Progenitor cell of endocrine pancreas (in vitro differentiated cells): ENCODE measurements at places on chromosomes 12 and 14. TPM values are rescaled to one million over a fixed set of nuclear protein-coding genes. Genes with fewer than 3 reads are reported as not detected.

- no peaks in the 10 kb centered on the region for H3K4me1 ChIP-seq
- peaks cover 42% of the 10 kb centered on the region for H3K27me3 ChIP-seq
- H3K36me3 ChIP-seq: no peaks in the 10 kb centered on the region
These were observed at the start of gene KRT78 for GRCh38 chr12:52848661-52849255. TSS of gene KRT78 (minus strand) at chr12:52848994. CDS start at chr12:52848930, 64 bp downstream.

- no peak overlapping the region for H3K27ac ChIP-seq
- no peaks in the 10 kb centered on the region for H3K27me3 ChIP-seq
- H3K4me1 ChIP-seq: peaks cover 42% of the 10 kb centered on the region
- no peak overlapping the region for H3K4me3 ChIP-seq
- H3K36me3 ChIP-seq: no peaks in the 10 kb centered on the region
These were observed 399.6 kb downstream of the ZFP36L1 start for GRCh38 chr14:68393259-68393658.

- no peak overlapping the region for H3K27ac ChIP-seq
- no peak overlapping the region for H3K4me3 ChIP-seq
- no peak for DNase-seq
- H3K4me1 ChIP-seq: no peaks in the 10 kb centered on the region
- H3K27me3 ChIP-seq: no peaks in the 10 kb centered on the region
These were observed 90.0 kb downstream of the DHRS2 start for GRCh38 chr14:23725980-23726710.

- no peaks in the 10 kb centered on the region for H3K36me3 ChIP-seq
- no peak for DNase-seq
- no peak overlapping the region for H3K4me3 ChIP-seq
- H3K27ac ChIP-seq: no peak overlapping the region
These were observed 125.3 kb upstream of the NPAS3 start for GRCh38 chr14:32813401-32813800.

DNA sequence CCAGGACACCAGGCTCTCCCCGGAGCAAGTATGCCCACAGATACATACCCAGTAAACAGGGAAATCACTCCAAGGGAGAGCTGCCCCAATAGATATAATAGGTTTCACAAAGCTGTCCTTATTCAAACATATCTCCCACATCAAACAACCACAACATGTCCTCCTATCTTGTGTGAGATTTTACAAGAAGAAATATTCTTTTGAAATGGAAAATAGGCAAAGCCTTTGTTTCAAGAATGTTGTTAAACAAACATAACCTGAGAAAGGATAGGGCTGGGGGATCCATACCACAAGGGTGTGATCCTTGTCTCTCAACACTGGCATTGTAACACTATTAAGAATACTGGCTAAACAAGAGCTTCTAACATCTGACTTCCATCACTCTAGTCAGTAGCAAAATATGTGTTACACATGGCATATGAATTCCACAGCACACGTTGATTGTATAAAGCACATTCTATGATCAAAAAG is 32.9 kb downstream of the LGR5 start:
- no peak overlapping the region for H3K27ac ChIP-seq
- no peak for DNase-seq
- peaks cover 29% of the 10 kb centered on the region for H3K27me3 ChIP-seq
- H3K4me3 ChIP-seq: no peak overlapping the region
- peaks cover 3% of the 10 kb centered on the region for H3K4me1 ChIP-seq
- H3K36me3 ChIP-seq: no peaks in the 10 kb centered on the region

DNA sequence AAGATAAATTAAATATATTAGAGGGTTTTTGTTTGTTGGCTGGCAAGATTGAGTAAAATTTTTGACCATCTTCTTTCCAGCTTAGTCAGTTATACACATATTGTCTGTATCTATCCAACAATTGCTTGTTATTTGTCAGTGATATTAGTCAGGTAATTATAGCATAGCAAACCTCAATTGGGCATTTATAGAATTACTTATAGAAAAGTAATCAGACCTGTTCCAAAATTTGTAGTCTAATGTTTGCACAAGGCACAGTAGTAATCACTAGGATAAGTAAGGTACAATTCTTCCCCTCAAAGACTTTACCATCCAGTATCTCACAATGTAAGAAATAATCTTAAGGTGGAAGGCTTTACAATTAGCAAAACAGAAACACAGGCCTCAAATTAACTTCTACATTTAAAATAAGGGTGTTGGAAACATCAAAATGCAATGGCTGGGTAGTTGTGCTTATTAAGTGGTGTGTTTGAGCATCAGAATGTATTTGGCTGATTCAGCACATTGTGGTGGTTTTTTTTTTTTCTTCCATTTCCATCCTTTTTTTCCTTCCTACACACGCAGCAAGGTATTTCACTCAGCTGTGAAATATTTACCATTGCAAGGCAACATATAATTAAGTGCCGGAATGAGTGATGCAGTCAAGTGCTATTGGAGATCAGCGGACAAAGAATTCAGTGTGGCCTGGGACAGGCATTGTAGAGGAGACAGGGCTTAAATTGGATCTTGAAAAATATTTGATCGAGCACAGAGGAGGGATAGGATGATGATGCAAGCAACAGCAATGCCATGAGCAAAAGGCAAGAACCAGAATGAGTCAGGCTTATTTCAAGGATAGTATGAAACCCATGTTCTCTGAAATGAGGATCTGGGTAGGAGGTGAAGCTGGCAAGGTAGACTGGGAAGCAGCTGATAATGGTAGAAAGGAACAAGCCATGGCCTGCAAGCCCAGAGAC is 178.2 kb downstream of the AKAP6 start:
- H3K27ac ChIP-seq: no peak overlapping the region
- no peak overlapping the region for H3K4me3 ChIP-seq
- DNase-seq: no peak
- H3K27me3 ChIP-seq: no peaks in the 10 kb centered on the region

DNA sequence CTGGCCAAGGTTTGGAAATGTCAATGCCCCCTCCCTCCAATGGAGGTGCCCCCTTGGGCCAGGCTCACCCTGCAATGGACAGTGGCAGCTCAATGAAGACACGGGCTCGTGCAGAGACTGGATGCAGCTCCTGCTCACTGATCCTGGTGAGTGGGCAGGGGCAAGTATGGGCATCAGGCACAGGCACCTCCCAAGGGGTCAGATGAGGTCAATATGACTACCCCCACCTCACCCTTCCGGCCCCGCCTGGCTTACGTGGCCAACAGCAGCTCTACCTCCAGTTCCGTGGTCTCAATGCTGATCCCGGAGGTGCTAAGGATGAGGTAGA is 13.6 kb downstream of the ITGA7 start:
- no peaks in the 10 kb centered on the region for H3K4me1 ChIP-seq
- H3K36me3 ChIP-seq: no peaks in the 10 kb centered on the region
- no peak overlapping the region for H3K4me3 ChIP-seq
- no peak overlapping the region for H3K27ac ChIP-seq
- no peak for DNase-seq

- no peaks in the 10 kb centered on the region for H3K36me3 ChIP-seq
- DNase-seq: no peak
These were observed 4.8 kb upstream of the NINJ2 start for GRCh38 chr12:668090-668481.

DNA sequence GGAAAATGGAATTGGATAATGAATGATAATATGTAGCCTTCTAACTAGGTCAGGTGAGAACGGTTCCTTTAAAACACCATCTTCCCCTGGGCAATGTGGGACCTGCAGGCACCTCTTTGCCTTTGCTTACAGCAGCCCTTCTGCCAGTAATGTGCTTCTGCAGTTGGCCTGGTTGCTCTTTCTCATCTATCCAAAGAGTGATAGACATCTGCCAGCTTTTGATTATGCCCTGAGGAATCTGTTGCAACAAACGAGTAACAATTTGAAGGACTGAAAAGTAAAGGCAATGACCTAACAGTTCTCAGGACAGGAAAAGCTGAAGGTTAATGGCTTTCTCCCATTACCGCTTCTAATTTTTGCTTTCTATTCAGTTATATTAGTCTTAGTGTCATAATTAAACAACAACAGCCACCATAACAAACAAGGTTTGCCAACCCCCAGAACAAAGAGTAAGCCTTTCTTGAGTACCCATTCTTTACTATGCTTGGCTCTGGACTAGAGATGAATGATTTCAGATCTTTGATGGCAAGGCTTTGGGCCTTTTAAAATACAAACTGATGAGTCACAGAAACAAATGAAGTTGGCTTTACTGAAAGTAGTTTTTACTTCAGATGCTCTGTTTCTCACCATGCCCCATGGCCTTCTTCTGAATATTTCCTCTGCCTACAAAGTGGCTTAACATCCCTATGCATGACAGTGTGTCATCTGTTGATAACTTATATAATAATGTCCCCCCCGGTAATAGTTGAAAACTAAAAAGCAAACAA is 76.1 kb upstream of the KRR1 start:
- H3K27ac ChIP-seq: no peak overlapping the region
- DNase-seq: no peak
- no peaks in the 10 kb centered on the region for H3K36me3 ChIP-seq

GRCh38 chr14:67630938-67631337 is 11.2 kb downstream of the ARG2 start:
- no peaks in the 10 kb centered on the region for H3K4me1 ChIP-seq
- H3K27me3 ChIP-seq: no peaks in the 10 kb centered on the region
- H3K36me3 ChIP-seq: peaks cover 14% of the 10 kb centered on the region
- no peak overlapping the region for H3K27ac ChIP-seq
- DNase-seq: no peak
- H3K4me3 ChIP-seq: no peak overlapping the region

- H3K27ac ChIP-seq: no peak overlapping the region
- H3K27me3 ChIP-seq: no peaks in the 10 kb centered on the region
- H3K36me3 ChIP-seq: peaks cover 4% of the 10 kb centered on the region
These were observed 173.6 kb downstream of the SEC23A start for GRCh38 chr14:38929416-38929815.

GRCh38 chr12:4486049-4486699 is 40.6 kb upstream of the FGF6 start:
- no peak for DNase-seq
- H3K36me3 ChIP-seq: peaks cover 8% of the 10 kb centered on the region
- peaks cover 4% of the 10 kb centered on the region for H3K27me3 ChIP-seq
- peaks cover 2% of the 10 kb centered on the region for H3K4me1 ChIP-seq
- H3K4me3 ChIP-seq: no peak overlapping the region
- H3K27ac ChIP-seq: no peak overlapping the region

GRCh38 chr14:89186856-89187376 is 230.1 kb downstream of the FOXN3 start:
- no peak overlapping the region for H3K4me3 ChIP-seq
- H3K27me3 ChIP-seq: peaks cover 9% of the 10 kb centered on the region
- H3K4me1 ChIP-seq: no peaks in the 10 kb centered on the region
- no peak overlapping the region for H3K27ac ChIP-seq
- H3K36me3 ChIP-seq: no peaks in the 10 kb centered on the region

DNA sequence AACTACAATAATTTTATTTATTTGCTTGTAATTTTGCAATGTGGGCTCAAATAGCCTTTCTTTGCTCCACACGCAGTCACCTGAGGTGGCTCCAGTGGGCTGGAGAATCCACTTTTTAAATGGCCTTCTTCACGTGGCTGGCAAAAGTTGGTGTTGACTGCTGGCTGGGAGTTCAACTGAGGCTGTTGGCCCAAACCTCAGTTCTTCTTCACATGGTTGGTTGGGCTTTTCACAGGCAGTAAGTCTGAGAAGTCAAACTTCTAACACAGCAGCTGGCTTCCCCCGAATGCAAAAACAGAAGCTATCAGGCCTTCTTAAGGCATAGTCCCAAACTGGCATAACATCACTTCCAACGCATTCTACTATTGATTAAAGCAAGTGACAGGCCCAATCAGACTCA is 2.1 kb upstream of the OXA1L start:
- H3K4me1 ChIP-seq: peaks cover 17% of the 10 kb centered on the region
- H3K27ac ChIP-seq: no peak overlapping the region
- no peaks in the 10 kb centered on the region for H3K27me3 ChIP-seq
- no peak overlapping the region for H3K4me3 ChIP-seq
- no peak for DNase-seq

CACNA1C gene
- total RNA-seq: 11.7 and 13.5 TPM in 2 replicates

FOXM1 gene
- 80.8 and 92.2 TPM in 2 replicates for total RNA-seq

ORMDL2 gene
- total RNA-seq: 36.5 and 40.5 TPM in 2 replicates

CMA1 gene
- total RNA-seq: not detected in 2 replicates

PIP4K2C gene
- total RNA-seq: 38.4 and 39.0 TPM in 2 replicates

MAPKAPK5 gene
- total RNA-seq: 71.5 and 78.7 TPM in 2 replicates

CEBPE gene
- not detected in 2 replicates for total RNA-seq

SLC25A47 gene
- total RNA-seq: not detected in 2 replicates

PROX2 gene
- total RNA-seq: not detected in 2 replicates

CAPS2 gene
- 9.6 and 12.7 TPM in 2 replicates for total RNA-seq

STON2 gene
- 73.6 and 77.2 TPM in 2 replicates for total RNA-seq

GALNT9 gene
- 0.24 and 0.36 TPM in 2 replicates for total RNA-seq

RTL1 gene
- total RNA-seq: 159 and 161 TPM in 2 replicates

PDZRN4 gene
- 0.11 and 0.12 TPM in 2 replicates for total RNA-seq
